NCI-H1048 (cell line): ENCODE measurements at places on chromosomes 1 and 21.

- no peak for DNase-seq
Observed at GRCh38 chr1:183739741-183740271, 65.1 kb upstream of the RGL1 start.

GRCh38 chr1:208243967-208244916, at the start of gene PLXNA2:
TSS of gene PLXNA2 (minus strand) at chr1:208244384. CDS start at chr1:208217922, 26,462 bp downstream.
- DNase-seq, result peak; percentile 69

DNA sequence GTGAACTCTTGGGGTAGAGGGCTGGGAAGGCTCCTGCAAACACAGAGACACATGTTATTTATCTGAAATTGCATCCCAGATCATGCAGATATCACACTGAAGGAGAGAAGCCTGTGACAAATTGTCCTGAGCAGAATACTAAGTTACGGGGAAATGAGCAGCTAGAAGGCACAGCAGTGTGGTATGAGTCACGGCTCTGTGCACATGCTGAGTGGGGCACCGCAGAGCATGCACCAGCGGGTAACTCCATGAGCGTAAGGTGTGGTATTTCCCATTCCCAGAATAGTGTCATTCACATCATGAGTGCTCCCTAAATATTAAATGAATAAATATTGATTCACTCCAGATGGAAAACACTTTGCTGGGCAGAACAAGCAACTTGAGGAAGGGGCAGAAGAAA, 21.3 kb upstream of the FCRL2 start:
- no peak for DNase-seq

GRCh38 chr1:24111996-24112779, at the start of gene MYOM3:
TSS of gene MYOM3 (minus strand) at chr1:24112135. CDS start at chr1:24108636, 3,499 bp downstream.
- no peak for DNase-seq

DNA sequence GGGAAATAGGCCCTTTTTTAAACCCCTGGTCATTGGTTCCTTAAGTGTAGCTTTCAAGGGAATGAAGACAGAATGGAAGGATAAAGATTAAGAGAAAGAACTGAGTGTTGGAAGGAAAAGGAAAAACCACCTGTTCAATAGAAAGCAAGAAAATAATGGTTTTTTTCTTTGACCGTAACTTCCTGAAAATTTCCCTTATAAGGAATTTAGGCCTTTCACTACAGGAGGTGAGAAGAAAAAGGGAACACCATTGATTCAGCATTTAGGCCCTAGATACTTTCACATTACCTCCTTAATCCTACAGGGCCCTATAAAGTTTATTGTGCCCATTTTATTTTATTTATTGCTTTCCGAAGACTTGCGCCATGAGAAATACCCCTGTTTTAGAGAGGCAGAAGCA, 18.9 kb downstream of the KPNA6 start:
- DNase-seq, result no peak

DNA sequence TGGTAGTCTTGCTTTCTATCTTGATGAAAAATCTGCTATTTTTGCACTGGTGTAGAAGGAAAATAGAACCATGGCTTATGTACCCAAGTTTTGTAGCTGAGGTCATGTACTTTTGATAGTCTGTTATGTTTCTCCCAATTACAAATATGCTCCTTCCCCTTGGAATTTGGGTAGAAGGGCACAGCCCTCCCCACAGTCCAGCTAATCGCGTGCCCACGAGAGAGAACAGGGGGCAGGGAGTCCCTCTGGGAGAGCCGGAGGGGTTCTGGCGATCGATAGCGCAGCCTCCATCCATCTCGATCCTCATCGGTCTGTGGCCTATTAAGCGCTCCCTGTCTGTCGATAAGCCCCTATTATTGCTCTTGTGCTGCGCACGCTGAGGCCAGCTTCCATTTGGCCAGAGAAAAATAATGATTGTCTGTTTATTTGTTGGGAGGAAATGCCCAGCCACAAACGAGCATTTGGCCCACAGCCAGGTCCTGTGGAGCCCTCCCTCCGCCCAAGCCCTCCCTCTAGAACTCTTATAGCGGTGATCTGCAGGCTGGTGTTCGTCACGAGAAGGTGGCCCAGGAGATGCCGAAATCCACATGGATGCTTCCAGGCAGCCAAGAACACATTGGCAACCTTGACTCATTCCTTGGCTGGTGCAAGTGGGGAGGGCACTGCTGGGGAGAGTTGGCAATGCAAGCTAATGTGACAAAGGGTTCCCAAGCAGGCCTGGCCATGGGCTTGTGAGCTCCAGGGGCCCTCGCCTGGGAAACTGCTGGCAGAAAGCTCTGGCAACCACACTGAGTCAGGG, 134.7 kb upstream of the TNR start:
- no peak for DNase-seq
